Muscle of back (tissue), 13 donors: ENCODE measurements at places on chromosomes 12 and 14. TPM values are rescaled to one million over a fixed set of nuclear protein-coding genes. Genes with fewer than 3 reads are reported as not detected.

Gene RPS6KA5
- polyA plus RNA-seq, result 5.8 TPM

Gene HOXC12
- not detected for polyA plus RNA-seq

Gene ANKRD33
- not detected for polyA plus RNA-seq

Gene CSRP2
- polyA plus RNA-seq, result 24.7 TPM

Gene BBOF1
- 21.4 TPM for polyA plus RNA-seq

Gene SLC35E3
- 13.2 TPM for polyA plus RNA-seq

Gene KLRC1
- 1.2 TPM for polyA plus RNA-seq

Gene AKAP6
- polyA plus RNA-seq, result 58.6 TPM

Gene CCDC177
- not detected for polyA plus RNA-seq

Gene SLC2A3
- polyA plus RNA-seq, result 16.4 TPM

Gene SNX6
- polyA plus RNA-seq, result 76.4 TPM

Gene POTEM
- polyA plus RNA-seq, result not detected

Gene ADAMTS20
- 0.40 TPM for polyA plus RNA-seq

Gene MANSC1
- polyA plus RNA-seq, result 13.6 TPM

Gene GUCY2C
- 0.22 TPM for polyA plus RNA-seq

Gene TMED10
- polyA plus RNA-seq, result 119 TPM

Gene LMBR1L
- 54.1 TPM for polyA plus RNA-seq

Gene AMDHD1
- 0.32 TPM for polyA plus RNA-seq

Gene RBM19
- 13.1 TPM for polyA plus RNA-seq
